ENCODE measurements at places on chromosomes 6 and 20.
A peak's percentile ranks its signal among the peaks of the same experiment; 100 is the strongest.

- DNase-seq: no peak
These were observed 111.2 kb upstream of the SUPT3H start for GRCh38 chr6:45488889-45489288.

- DNase-seq: no peak
These were observed 246.7 kb downstream of the CD109 start for GRCh38 chr6:73942592-73943186.

DNA sequence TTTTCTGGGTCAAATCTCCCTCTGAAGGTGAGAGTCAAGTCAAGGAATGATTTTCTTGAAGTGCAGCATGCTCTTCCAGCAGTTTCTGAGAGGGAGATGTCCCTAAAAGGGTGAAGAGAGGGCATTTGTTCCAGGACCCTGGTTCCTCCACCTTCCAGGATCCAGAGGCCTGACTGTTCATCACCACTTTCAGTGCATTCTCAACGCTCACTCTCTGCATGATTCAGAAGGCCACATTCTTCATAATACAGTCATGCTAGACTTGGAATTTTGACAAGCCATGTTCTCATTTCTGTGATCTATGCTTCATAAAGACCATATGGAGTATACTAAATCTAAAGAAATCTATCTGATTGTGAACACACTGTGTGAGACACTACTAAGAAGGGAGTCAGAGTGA is 85.1 kb downstream of the PDE7B start:
- DNase-seq: no peak

DNA sequence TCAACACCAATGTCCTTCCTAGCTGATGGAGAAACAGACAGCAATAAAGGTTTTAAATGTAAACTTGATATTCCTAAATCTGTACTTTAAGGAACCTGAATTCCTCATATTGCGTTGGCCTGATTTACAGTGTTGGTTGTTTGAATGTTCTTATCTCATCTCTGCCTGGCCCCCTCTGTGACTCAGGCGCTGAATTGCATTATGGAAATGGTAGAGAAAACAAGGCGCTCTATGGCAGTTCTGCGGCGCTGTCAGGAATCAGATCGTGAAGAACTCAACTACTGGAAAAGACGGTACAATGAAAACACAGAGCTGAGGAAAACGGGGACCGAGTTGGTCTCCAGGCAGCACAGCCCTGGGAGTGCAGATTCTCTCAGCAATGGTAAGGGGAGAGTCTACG is 32.6 kb upstream of the C20orf144 start:
- no peak for DNase-seq

DNA sequence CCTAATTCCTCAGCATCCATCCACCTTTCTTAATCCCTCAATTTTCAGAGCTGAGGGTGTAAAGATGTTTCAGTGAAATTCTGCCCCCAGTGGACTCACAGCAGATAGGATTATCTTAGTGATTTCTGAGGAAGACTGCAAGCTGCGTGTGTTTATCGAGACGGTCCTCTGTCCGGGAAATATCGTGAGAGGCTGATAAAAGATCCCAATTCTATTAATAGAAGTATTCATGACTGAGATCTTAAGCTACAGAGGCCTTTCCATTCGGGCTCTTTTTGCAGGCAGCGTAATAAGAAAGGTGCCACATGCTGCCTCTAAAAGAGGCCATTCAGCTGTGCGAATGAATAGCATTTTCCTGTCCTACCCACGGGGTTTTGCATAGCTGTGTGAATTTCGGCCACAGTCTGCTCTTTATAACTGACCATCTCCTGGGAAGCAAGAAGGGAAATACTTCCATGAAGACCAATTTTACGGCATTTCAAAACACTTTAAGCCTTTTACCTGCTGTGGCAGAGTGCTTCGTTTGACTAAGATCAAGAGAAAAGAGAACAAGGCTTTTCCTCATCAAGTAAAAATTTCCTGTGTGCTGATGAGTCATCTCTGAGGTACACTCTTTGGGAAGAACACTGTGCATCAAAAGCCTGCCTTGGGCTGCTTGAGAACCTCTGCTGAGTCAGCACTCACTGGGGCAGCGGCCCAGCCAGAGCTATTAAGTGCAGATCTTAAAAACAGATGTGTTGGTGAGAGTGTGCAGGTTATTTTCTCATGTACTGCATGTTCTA is 208.8 kb downstream of the ARHGAP18 start:
- no peak for DNase-seq

- no peak for DNase-seq
These were observed 629.4 kb downstream of the CBLN4 start for GRCh38 chr20:55375920-55376319.

- DNase-seq: no peak
These were observed 17.5 kb downstream of the TMEM244 start for GRCh38 chr6:129843573-129843972.

DNA sequence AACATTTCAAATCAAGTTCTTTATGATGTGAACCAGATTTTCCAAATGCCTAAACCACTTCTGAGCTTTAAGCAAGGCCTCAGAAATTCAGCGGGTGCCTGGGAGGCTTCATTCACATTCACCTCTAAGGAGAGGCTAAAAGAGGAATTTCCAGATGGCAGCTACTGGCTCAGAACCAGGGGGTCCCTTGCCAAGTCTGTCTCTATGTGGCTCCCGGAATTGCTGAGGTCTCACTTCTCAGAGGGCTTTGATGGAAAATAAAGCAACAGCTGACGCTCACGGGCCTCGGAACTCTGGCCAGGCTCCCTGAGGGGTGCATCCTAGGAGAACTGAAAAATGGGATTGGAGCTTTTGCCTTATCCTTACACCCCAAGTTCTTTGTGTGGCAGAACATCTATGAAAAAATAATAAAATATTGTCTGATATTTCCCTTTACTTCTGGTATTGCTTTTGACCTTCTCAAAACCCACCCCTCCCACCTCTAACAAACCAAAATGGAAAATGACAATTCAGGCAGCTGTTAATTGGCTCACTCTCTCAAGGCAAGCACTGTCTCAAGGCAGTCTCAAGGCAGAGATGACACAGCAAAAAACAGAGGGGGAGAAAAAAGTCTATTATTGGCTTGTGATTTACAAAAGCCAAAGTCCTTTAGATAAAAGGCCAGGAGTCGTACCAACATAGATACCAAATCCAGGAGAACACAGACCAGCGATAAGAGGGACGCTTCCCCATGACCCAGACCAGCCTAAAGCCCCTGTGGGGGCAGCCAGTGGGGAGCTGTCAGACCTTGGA is 21.8 kb upstream of the LRRN4 start:
- no peak for DNase-seq

- no peak for DNase-seq
These were observed 8.1 kb upstream of the CSE1L start for GRCh38 chr20:49037962-49038387.

- no peak for DNase-seq
These were observed 22.1 kb downstream of the PBOV1 start for GRCh38 chr6:138196122-138196738.

GRCh38 chr6:116022841-116023445 is 37.7 kb downstream of the FRK start:
- DNase-seq: no peak

DNA sequence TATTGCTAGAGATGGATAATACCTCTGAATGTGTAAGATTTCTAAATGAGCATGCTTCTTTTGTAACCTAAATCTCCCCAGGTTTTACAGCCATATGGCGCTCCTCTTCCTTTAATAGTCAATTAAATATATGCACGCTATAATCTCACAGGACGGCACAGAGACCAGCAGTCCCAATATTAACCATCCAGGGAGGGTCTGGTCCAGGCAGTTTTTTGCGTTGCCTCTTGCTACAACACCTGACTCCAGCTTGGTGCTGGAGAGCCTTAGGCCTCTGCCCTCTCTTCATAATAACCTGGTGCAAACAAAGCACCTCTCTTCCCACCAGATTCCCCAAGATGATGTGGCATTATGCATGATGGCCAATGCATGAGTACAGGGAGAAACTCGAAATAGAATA is 183.4 kb downstream of the LY86 start:
- DNase-seq: no peak

GRCh38 chr6:144346719-144347447 is 61.7 kb downstream of the UTRN start:
- DNase-seq: no peak

- peak; percentile 87 for DNase-seq
These were observed 1.5 kb downstream of the SIGLEC1 start for GRCh38 chr20:3710703-3711483.

DNA sequence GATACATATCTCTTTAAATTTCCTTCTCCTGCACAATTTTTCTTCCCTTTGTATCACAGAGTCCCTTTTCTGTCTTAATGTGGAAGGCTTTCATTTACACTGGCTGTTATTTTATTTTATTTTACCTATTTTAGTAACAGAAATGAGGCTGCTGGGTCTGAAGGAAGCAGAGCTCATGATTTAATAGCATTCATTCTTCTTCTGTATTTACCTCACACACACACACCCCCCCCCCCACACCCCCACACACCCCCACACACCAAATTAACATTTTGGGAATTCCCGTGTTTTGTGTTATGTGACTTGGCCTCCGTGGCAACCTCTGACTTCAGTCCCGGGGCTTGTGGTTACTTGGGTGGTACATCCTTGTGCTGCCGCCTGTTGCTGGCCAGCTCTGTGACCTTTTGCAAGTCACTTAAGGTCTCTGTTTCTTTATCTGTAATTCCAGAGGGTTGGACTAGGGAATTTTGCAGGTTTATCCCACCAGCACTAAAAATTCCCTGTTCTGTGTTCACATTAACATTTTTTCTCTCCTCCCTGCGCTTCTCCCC is 108.8 kb downstream of the TIAM2 start:
- DNase-seq: peak; percentile 38

- DNase-seq: no peak
These were observed 29.3 kb downstream of the ADGRG6 start for GRCh38 chr6:142331075-142331551.

DNA sequence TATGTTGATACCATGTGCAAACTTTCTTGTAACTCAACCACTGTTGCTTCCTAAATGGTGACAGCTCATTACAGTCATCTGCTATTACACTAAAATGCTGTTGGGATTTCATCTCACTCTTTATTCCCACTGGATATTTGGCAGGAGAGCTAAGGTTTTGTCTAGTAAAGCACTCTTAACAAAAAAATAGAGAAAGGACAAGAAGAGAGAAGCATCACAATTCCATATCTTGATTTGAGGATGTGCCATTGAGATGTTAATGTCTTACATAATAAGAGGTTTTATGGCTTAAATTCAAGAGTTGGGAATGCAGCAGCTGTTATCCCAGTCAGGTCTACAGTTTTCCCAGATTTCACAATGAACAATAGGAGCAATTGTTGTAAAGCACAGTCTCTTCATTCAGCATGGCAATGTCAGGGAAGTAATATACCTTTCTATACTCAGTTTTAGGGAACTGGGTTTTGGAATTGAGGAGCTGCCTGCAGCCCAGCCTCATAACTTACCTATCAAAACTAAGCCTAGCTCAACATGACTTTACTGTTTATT is 134.9 kb downstream of the ISM1 start:
- DNase-seq: no peak

- no peak for DNase-seq
These were observed 22.1 kb upstream of the FOXP4 start for GRCh38 chr6:41523915-41524633.

DNA sequence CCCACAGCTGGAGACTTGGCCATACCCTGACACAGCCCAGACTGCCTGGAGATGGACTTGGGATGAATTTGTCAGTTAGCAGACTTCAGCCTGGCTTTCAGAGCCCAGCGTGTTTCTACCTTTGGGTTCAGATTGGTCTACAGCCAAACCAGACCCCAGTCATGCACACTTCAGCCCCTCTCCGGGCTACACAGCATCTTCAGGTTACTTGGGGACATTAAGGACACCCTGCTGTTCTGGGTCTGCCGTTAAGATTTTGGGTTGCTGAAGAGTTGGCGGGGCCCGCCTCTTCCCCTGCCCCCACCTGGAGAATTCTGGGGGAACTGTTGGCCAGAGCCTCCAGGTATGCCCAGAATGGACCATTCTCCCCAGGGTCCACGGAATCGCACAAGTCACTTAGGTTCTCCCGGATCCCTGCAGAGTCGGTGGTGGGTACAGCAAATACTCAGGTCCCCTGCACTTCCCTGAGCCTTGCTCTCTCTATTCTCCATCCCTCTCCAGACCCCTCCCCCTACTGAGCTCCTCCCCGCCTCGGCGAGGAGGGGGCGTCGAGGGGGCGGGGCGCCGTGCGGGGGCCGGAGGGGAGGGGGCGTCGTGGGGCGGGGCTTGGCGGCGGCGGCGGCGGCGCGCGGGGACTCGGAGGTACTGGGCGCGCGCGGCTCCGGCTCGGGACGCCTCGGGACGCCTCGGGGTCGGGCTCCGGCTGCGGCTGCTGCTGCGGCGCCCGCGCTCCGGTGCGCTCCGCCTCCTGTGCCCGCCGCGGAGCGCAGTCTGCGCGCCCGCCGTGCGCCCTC is at the start of gene PTK7:
Gene PTK7, plus strand, starts transcription at position 645 of the 794 bp plus-strand sequence. CDS start 175 bp downstream, outside the sequence.
- DNase-seq: peak; percentile 62

DNA sequence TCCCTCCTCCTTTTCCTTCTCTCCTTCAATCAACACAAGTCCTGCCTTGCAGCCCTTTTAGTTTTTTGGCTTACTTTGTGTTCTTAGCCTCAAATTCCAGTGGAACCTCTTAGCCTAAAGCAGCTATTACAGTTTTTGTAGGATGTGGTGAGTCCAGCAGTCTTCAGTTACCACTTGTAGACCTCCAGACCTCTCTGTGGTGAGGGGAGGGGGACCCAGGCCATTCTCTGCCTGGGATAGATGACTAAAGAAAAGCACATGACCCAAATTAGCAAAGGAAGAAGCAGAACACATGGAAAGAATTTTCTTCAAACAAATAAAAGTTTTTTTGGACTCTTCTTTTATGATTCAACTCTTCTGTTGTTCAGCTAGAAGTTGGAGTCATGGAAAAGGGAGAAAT is 246.5 kb downstream of the HAO1 start:
- no peak for DNase-seq

DNA sequence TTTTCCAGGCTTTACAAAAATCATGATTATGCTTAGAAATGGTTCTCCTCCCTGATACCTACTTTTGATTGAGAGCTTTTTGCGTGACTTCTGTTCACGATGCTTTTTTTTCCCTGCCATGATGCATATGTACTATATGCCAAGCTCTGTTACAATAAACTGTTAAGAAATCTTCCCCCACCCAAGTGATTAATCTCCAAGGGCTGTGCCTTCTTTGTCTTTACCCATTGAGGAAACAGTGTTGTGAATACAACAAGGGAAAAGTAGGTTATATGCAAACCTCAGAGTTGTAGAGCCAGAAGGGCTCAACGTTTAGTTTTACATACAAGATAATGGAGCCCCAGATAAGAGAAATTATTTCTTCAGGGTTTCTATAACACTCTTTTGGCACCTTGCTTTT is 34.1 kb upstream of the MYLK2 start:
- no peak for DNase-seq

DNA sequence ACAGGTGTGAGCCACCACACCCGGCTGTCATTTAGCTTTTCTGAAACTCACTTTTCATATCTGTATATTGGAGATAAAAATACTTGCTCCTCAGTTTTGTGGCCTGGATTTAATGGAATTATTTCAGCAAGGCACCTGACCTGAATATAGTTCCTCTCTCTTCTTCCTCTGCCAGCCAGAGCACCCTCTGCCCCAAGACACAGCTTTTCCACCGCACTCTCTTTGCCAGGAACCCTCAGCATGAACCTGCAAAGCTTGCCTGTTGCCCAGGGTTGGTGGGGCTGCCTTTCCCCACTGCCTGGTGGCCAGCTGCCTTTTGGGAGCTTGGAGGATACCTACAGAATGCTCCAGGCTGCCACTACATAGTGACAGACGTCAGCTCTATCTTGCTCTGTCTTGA is 3.1 kb downstream of the GTSF1L start:
- no peak for DNase-seq

GRCh38 chr6:92849636-92850035 is 569.7 kb downstream of the EPHA7 start:
- no peak for DNase-seq

GRCh38 chr6:151482290-151482689 is 11.5 kb upstream of the CCDC170 start:
- no peak for DNase-seq

GRCh38 chr6:157741948-157742556 is 81.0 kb upstream of the SNX9 start:
- DNase-seq: no peak

Measured in stimulated activated CD4-positive, alpha-beta T cell treated with anti-CD3 and anti-CD28 coated beads, Interleukin-2, amount 100 ng/mL, for 24 hours (primary cell).